ENCODE measurements at places on chromosomes 2 and 18.

- no peak for DNase-seq
These were observed 12.6 kb downstream of the ATP6V1C2 start for GRCh38 chr2:10733980-10734379.

DNA sequence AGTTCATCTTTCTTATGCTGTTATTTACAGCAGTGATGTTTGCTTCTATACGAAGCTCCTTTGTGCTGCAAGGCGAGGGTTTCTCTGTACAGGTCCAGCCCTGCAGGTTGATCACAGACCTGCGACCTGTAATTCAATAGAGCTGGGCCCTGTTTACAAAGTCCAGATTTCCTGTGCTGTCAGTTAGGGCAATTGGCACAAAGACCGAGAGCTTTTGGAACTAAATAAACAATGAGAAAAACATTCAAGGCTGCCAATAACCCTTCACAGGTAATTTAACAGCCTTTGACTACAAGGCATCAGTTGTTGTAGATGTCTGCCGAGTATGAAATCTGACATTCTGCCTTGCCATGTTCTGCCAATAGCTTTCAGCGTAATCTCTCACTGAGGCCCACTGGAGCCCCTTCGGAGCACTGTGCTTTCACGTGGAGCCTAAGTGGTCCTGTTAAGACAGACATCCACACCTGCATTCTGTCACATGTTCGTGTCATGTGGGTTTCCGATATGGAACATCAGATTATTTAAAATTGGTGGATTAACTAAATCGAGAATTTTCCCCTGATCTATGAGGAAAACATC is 232.5 kb downstream of the PTGR3 start:
- DNase-seq = no peak

DNA sequence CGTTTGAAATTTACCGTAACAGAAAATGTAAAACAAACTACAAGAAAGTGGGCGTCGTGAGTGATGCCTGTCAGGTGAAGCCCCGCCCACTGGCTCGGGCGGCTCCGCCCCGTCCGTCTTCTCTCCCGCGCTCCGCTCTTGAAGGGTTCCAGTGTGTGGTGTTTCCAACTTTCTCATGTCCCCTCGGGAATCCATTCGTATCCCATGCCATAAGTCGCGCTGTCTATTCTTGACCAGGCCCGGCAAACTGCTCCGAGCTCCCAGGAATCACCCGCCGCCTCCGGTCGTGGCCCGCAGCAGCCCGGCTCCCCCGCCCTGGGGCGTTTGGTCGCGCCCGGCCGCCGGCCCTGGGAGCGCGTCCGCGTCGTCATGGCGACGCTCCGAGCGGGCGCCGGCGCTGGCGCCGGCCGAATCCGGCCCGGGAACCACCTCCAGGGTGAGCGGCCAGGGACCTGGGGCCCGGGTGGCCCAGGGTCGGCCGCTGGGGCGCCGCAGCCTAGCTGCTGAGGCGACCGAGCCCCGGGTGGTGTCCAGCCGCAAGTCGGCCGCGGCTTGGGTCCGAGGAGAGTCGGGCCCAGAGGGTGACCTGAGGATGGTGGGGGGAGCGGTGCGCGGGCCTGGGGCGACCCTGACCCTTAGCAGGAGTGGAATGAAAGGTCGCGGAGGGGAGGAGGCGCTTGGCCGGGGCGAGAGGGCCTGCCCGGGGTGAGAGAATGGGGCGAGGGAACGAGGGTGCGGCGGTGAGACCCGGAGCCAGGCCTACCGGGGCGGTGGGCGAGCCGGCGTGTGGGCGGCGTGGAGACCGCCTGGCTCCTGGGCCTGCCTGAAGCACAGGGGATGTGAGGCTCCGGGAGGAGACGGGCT is at the start of gene CFAP221:
Gene CFAP221, plus strand, starts transcription at position 375 of the 864 bp plus-strand sequence. CDS start 1,683 bp downstream, outside the sequence.
- no peak for DNase-seq

GRCh38 chr2:37827911-37828511 is 97.1 kb upstream of the RMDN2 start:
- no peak for DNase-seq

GRCh38 chr2:191453761-191454160 is 208.6 kb downstream of the MYO1B start:
- DNase-seq = no peak

DNA sequence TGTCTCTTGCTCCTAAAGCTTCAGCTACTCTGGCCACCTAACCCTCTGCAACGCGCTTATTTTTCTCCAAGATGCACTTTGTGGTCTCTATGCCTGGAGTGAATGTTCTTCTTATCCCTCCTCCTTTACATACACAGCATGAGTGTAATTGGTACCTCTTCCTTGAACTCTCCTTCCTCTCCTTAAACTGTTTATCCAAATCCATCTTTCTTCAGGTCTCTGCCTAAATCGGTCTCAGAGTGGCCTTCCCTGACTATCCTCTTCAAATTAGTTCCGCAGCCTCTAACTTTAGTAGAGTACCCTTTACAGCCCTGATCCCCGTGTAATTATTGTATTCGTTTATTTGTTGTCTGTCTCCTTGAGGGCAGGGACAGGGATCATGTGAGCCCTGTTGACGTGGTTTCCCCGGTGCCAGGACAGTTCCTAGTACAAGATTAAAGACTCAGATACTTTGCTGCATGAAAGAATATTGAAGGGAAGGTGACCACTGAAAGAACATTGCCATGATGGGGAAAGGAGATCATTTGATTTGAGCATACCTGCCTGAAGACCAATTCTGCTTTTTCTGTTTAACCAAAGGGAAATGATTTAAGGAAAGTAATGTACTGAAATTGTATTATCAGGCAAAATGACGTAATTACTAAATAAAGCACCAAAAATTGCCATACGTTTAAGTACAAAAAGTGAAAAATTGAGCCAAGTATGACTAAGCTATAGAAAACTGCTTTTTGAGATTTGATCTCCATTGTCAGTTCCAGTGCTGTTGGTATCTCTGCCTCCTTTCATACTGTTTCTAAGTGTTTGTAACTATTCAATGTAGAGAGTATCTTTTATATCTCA is 1.2 kb downstream of the CNOT9 start:
- no peak for DNase-seq
